ENCODE measurements at places on chromosomes 3 and 15.

- no peak for DNase-seq
These were observed 42.5 kb downstream of the TRAK1 start for GRCh38 chr3:42133500-42134298.

DNA sequence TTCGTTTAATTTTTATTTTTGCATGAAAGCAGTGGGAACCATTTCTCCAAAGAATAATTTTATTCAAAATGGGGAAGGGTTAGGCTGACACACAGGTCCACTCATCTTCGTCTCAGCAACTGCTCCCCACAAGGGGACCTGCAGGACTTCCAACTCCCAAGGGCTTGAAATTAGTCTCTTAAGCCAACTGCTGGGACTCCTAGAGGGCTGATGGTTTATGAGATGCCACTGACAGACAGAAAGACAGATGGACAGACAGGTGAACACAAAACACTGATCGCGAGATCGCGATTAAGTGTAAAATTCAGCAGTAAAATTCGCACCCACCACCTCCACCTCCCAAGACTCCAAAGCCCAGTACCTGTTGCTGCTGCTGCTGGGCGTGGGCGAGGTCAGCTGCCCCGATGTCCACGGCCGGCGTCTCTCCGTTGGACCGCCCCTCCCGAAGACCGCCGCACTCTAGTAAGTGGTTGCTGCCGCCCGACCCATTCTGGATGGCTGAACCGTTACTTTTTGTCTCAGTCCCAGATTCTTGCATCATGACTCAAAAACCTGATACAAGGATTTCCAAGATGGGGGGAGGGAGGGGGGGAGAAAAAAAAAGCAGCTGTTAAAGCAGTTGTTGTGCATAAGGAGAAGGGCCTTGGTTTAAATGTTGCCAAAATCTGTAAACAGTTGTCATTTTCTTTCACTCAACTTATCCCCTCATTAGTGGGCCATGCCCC is 385.5 kb downstream of the FOXP1 start:
- DNase-seq, result no peak

DNA sequence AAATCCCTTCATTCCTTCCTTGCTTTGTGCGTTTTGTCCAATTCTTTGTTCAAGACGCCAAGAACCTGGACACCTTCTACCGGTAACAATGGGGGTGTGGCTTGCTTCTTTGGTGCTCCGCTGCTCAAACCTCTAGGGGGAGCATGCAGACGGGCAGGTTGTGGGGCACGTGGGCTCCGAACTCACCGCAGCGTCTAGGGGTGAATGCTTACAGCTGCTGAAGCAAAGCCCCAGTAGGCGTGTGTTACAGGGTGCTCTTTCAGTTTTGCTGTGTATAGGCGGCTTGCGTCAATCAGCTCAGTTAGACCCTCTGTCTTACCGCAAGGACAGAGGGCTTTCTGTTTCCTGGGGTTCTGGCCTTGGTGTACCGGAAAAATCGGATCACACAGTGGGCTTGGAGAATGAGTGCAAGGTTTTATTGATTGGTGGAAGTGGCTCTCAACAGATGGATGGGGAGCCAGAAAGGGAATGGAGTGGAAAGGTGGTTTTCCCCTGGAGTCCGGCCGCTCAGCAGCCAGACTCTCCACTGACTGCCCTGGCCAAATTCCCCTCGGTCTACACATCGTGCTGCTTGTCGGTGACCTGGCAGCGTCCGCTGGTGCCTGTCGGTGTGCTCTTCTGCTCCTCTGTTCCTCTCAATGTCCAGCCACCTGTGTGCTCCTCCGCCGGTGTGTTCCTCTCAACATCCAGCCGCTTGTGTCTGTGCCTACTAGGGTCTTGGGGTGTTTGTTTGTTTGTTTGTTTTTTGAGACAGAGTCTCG is 1.2 kb upstream of the LRRC34 start:
- DNase-seq, result no peak

DNA sequence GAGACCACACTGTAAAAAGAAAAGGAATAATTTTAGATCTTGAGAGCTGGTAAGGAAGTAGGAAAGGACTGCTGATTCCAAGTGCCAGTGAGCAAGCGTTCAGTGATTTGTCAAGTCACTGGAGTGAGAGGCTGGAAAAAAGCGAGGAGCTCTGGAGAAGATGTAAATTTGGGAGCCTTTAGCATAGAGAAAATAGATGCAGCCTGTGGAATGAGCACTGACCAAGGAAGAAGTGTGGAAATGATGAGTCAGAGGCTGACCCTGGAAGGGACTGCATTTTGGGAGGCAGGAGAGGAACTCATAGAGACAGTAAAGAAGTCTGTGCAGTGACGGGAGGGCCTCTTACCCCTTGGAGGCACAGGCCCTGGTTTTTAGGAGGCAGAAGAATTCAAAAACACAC is 17.1 kb upstream of the ABTB1 start:
- DNase-seq, result no peak

DNA sequence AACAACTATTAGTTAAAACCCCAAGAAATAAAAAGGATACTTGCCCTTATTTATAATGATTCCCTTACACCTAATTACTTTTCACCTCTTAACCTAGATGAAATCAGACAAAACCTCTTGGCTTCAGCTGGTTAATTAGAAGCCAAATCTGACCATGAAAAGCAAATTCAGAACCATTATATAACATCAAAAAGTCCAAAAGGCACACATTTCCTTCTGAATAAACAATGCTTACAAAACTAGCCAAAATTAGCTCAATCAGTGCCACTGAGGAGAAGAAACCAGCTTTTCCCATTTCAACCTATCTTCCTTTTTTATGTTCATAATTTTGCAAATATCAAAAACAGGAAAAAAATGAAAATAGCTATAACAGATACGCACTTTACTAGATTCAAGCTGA is 3.2 kb downstream of the EHHADH start:
- DNase-seq, result no peak

DNA sequence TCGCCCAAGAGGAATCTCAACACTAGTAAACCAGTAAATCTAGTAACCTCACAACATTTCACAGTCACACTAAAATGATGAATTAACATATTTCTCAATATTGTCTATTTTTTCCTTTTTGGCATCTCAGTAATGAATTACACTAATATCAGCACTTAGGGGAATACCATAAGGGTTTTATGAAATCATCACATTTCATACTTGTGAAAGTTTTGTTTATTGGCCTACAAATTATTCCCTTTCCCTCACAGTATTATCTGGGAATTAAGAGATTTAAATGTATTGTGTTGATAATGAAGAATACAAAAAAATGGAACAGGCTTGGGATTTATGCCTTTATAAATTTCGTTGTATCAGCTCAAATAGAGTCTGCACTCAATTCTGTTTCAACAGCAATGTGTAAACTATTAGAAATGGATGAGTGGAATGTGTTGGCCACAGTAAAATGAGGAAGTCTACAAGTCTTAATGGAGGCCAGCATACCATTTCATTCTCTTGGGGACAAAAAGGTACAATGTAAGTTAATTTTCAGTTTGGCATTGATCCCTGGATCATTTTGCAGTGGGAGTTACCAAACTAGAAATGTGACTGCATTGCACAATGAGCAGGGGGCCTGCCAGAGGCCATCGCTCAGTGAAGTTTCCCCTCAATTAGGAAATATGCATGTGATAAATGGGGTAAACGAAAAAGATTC is 195.4 kb downstream of the FMN1 start:
- no peak for DNase-seq

Data from NCI-H2227 treated with DMSO at 0.1 percent for 48 hours (cell line).